Endodermal cell (in vitro differentiated cells): ENCODE measurements at places on chromosomes 2 and 18. TPM values are rescaled to one million over a fixed set of nuclear protein-coding genes. Genes with fewer than 3 reads are reported as not detected.

Gene FOXI3
- total RNA-seq = 0.16 to 1.4 TPM (median 0.93 TPM) in 3 replicates

Gene ASXL3
- 0.56 and 1.1 TPM in 2 replicates for total RNA-seq

Gene SMAD4
- 98.7 to 143 TPM (median 132 TPM) in 3 replicates for total RNA-seq

Gene VWA3B
- 0.64 and 1.0 TPM in 2 replicates for total RNA-seq

Gene INHBB
- total RNA-seq = not detected in 2 replicates

Gene RMC1
- 18.3 and 20.5 TPM in 2 replicates for total RNA-seq

Gene ICOS
- total RNA-seq = not detected in 3 replicates

Gene MROH2A
- not detected in 2 replicates for total RNA-seq

Gene AFF3
- 0.73 and 0.75 TPM in 2 replicates for total RNA-seq

- no peak for DNase-seq
Measured at GRCh38 chr18:23765931-23766330, 76.7 kb downstream of the LAMA3 start.

DNA sequence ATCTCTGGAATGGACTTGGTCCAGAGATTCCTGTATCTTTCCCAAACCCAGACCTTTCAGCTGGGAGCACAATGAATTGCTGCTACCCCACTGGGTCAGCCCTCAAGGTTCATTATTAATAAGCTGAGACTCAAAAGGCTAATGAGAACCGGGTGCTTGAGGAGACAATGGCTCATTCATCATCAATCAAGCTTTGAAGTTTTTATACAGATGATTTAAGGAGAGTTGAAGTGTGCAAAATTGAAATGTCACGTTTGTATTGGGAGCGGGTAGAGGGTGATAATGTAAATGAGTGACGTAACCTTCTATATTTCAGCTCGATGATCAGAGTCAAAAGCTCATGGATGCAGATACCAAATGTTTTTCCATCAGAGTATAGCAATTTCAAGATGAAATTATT is 744.9 kb downstream of the ERBB4 start:
- DNase-seq = no peak

GRCh38 chr18:62281684-62282083 is 43.4 kb upstream of the TNFRSF11A start:
- DNase-seq = no peak

DNA sequence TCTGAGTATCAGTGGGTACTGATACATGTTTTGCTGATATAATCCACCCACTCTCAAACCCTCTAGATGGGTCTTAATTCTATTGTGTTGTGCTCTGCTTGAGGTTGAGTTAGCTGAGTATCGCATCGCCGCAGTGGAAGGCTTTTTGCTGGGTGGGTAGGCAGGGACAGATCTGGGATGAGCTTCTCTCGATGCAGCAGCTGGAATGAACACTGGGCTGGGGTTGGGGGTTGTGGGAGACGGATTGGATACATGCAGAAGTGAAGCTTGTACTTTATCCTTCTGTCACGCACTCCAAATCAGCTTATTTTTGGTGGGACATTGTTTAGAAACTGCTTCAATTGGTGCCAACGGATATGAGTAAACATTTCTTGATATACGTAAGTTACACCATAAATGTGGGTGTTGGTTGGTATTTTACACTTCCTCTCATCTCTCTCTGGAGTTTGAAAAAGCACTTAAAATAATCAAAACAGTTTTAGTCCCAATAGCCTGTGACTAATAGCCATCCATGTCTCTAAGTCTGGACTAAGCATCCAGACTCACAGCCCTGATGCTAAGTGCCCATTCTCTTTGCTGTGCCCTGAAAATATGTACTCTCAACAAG is 107.1 kb downstream of the POLE4 start:
- peak; percentile 41 for DNase-seq

DNA sequence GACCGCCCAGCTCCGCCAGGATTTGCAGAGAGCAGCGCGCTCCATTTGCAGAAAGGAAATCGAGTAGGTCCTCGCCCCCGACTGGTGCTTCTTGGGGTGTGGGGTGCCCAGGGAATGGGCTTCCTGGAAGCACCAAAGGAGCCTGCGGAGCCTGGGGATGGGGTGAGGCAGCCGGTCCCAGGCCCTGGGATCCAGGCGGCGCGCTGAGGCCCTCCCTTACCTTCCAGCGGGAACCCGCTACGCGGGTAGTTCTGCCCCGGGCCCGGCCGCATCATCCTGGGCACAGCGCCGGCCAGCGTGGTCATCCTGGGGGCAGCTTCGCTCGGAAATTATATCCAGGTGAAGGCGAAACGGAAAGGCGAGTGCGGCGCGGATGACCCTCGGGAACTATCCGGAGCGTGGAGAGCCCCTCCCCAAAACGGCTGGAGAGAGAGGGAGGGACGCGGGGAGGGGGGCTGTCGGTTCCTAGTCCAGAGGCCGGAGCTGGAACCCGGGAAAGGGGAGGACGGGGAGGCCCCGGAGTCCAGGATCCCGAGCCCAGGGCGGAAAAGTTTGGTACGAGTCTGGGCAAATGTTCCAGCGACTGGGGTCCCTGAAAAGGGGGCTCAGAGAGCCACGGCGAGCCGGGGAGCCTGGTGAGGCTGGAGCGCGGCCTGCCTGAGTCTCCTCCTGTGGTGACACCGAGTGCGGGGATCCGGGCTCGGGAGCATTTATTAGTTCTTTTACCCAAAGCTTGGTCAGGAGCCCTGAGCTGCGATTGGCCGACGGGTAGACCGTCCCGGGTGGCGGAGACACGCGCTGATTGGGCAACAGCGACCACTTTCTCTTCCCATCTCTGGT is at the start of gene PAX3:
Gene PAX3, minus strand, starts transcription at position 688 of the 840 bp plus-strand sequence. Its CDS starts 383 bp downstream, at position 305.
- DNase-seq = peak; percentile 89

- peak; percentile 13 for DNase-seq
Measured at GRCh38 chr2:3294069-3294468, 83.5 kb downstream of the EIPR1 start.

DNA sequence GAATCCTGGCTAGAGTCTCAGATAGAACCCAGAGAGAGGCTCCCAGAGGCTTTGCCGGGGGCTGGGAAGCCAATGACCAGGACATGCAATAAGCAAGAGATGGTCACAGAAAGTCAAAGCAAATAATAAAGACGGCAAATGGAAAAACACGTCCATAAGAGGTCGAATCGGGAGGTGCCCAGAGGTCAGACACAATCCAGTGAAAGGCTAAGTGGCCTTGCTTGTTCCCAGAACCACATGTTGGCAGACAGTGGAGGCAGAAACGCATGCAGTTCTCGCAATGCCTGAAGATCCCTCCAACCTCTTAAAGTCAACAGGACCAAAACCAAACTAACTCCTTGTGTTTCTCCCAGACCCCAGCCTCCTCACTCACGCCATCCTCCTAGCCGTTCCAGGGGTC is 3.0 kb downstream of the CYB5A start:
- DNase-seq = peak; percentile 57

- no peak for DNase-seq
Measured at GRCh38 chr2:15893689-15894480, 46.5 kb upstream of the MYCN start.

DNA sequence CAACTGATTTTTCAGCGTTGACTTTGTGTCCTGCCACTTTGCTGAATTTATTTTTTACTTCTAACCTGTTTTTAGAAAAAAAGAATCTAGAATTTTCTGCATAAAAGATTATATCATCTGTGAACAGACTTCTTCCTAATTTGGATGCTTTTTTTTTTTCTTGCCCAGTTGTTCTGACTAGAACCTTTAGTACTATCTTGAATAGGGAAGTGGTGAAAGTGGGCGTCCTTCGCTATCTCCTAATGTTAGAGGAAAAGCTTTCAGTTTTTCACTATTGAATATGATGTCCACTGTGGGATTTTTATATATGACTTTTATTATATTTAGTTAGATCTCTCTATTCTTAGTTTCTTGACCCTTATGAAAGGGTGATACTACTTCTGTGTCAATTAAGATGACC is 25.7 kb upstream of the KCNJ13 start:
- no peak for DNase-seq

DNA sequence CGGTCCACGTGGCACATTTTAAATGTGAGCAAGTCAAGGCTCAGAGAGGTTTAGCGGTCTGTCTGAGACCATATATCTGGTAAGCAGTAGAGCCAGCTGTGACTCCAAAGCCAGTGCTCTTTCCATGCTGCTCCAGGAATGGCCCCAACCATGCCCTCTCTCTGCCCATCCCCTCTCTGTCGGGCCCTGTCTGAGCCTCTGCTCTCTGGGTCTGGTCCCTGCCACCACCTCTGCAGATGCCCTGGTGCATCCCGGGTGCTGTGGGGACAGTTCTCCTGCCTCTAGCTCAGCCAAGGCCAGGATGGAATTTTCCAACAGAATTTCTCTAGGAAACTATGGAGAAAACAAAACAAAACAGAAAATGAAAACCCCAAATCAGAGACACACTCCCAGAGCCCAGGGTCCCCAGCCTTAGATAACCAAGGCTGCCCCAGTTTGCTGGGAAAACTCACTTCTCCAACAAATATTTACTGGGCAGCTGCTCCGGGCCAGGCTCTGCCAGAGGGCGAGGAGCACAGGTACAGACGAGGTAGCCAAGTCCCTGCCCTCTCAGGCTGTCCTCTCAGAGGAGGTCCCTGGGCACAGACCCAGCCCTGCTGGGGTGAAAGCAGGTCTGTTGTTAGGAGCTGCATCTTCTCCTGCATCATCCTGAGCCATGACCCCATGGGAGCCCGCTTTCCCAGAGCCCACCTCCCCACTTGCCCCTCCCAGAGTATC is 9.2 kb downstream of the ADRA2B start:
- peak; percentile 31 for DNase-seq

GRCh38 chr2:174777347-174778084 is 13.2 kb upstream of the CHRNA1 start:
- no peak for DNase-seq

DNA sequence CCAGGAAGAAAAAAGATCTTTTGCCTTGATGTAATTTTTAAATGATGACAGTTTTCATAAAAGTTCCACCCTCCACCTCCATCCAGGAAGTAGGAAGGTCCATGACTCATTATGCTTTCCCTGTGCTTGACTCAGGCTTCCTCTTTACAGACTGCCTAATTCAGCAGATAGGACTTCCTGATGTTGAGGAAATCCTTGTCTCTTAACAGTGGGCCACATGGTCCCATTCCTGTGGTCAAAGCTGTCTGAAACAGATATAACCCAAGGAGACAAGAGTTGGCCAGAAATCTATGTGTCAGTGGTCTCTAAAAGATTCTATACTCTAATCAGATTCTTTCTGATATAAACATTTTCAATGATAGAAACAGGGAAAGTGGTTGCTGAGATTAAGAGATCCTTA is 119.1 kb downstream of the BAZ2B start:
- DNase-seq = no peak

DNA sequence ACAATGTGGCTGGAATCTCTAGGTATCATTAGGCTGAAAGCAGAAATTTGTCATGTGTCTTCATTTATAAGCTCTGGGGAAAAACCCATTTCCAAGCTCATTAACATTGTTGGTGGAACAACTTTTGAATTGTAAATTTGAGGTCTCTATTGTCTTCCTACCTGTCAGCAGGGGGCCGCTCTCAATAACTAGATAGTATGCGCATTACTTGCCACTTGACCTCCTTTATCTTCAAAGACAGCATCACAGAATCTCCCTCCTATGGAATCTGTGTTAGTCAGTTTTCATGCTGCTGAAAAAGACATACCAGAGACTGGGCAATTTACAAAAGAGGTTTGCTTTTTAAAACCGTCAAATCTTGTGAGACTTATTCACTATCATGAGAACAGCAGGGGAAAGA is 223.1 kb downstream of the CALCRL start:
- peak; percentile 75 for DNase-seq

DNA sequence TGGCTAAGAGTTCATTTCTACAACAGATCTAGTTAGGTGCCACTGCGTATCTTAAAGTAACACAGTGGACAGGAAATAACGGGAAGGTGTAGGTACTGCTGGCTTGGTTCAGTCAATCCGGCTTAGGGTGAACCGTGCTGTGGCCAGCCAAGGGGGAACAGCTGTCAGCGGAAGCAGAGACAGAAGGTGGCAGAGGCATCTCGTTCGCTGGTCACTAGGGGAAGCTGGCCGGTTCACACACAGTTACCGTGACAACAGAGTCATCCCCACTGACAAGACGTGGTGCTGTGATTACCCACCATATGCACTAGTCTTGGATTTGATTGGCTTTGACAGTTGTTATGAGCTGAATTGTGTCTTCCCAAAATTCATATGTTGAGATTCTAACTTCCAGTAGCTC is 58.8 kb upstream of the HDAC4 start:
- DNase-seq = peak; percentile 29

DNA sequence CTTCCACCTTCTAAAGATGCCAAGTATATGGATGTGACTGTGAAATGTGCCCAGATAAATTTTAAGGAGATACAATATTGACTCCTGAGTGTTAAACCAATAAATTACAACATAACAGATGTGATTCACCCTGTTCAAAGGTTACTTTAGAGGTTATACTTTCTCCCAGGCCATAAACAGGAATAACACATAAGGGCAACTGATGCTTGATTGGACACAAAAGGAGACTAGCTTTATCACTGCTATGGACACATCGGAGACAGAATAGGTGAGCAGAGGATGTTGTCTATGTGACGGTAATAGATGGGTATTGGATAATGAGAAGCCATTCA is 31.9 kb upstream of the SLC25A52 start:
- no peak for DNase-seq

DNA sequence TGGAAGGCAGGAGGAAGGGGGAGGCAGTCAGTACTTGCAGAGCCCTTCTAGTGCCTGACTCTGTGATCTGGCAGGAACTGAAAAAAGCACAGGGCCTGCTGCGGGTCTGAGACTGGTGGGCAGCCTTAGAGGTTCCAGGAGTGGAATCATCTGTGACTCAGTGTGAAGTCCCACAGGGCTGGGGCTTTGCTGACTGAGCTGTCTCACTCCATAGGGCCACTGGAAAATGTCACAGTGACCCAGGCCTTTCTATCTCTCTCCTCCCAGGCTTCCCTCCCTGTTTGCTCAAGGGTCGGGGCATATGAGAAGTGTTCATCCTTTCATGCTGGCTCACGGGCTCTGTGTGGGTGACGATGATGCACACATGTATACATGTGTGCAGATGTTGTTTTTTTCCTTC is 47.1 kb upstream of the ZFP36L2 start:
- DNase-seq = no peak

DNA sequence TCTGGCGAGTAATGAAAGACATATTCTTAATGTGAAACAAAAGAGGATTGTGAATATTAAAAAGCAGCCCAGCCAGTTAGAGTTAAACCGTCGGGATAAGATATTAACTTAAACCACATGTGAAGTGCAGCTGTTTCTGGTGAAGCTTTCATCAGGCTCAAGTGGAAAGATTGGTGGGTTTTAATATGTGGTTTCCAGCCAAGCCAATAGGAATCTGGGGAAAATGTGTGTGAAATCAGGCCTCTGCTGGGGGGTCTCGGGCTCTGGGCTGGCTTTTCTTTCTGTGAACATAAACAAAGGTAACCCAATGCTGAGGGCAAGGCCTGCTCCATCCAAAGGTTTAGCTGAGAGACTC is 279.6 kb downstream of the SLC4A3 start:
- no peak for DNase-seq

- peak; percentile 78 for DNase-seq
Measured at GRCh38 chr2:118854507-118855345, 7.3 kb upstream of the EN1 start.
